ENCODE measurements at places on chromosomes 13 and 19.

- DNase-seq: no peak
Measured at GRCh38 chr19:40033989-40034560, 22.0 kb downstream of the ZNF780B start.

- DNase-seq: no peak
Measured at GRCh38 chr13:74554569-74555275, 420.5 kb upstream of the KLF12 start.

DNA sequence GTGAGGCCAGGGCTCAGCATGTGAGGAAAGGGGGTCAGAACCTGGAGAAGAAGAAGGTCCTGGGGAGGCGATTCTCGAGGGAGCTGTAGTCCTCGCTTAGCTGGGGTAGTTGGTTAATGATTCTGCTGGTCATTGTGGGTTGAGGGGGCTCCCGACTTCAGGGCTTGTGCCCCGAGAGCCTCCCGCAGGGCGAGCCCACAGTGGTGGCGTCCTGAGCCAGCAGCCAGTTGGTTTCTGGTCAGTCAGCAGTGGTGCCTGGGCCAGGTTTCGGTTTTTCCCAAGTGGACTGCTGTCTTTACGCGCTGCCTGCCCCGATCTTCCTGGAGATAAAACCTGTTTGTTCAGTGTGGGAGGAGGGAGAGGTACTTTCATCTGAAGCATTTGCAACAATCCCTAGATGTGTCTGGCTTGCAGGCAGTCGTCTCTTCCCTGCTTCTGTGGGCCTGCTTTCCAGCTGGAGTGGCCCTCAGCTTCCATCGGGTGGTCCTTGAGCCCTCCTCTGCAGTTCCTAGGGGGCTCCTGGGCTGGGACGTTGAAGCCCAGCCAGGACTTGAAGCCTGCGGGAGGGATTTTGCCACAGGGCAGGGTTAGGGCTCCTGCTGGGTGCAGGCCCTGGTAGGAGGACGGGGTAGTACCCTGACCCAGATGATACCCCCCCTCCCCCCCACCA is 3.2 kb downstream of the PTBP1 start:
- DNase-seq: no peak

GRCh38 chr13:111917086-111917485 is 149.9 kb upstream of the SOX1 start:
- no peak for DNase-seq

GRCh38 chr19:1449467-1450442 is at the start of gene APC2:
Gene APC2, plus strand, starts transcription at chr19:1450121. Its CDS starts 2,881 bp downstream, at chr19:1453002.
- DNase-seq: no peak

DNA sequence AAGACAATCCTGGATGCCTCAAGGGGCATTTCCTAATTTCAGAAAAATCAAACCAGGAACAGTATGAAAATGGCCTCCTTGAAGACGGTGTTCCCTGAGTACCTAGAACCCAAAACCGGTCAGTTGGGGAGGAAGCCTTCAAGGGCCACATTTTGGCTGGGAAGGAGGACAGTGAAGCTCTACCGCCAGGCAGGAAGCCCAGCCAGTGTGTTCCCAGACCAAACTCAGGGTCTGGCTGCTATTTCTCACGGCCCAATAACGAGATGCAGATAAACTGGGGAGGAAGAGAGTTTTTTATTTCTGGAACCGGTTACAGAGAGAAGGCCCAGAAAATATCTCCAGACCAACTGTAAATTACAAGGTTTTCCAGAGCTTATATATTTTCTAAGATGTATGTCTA is 24.3 kb upstream of the CEACAM21 start:
- DNase-seq: no peak

- DNase-seq: no peak
Measured at GRCh38 chr19:42323473-42323851, 2.0 kb upstream of the MEGF8 start.

DNA sequence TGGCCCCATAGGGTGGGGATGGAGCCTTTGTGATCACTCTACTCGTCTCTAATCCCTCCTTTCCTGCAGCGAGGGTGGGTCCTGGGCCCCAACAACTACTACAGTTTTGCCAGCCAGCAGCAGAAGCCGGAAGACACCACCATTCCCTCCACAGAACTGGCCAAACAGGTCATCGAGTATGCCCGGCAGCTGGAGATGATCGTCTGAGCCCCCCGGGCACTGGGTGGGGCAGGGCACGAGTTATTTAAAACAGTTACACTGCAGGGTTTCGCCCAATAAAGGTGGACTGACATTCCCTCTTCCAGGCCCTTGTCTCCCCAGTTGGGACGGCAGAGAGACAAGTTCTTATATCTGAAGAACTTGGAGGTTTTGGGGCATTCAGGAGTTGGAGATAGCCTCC is 4.7 kb downstream of the GGN start:
- DNase-seq: no peak
